ENCODE measurements at places on chromosomes 4 and X. TPM values are rescaled to one million over a fixed set of nuclear protein-coding genes. Genes with fewer than 3 reads are reported as not detected.

DNA sequence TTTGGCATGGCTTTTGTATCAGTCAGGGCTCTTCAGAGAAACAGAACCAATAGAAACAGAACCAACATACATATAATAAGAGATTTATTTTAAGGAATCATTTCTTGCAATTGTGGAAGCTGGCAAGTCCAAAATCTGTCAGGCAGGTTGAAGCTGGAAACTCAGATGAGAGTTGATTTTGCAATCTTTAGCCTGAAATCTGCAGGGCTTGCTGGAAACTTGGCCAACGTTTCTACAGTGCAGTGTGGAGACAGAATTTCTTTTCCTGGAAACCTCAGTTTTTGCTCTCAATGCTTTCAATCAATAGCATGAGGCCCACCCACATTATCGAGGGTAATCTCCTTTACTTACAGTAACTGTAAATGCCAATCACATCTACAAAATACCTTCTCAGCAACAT, 45.4 kb downstream of the COMMD8 start:
- no peak for DNase-seq

GRCh38 chrX:17086317-17086716, 139.9 kb downstream of the REPS2 start:
- no peak for DNase-seq

- DNase-seq: no peak
Observed at GRCh38 chr4:41934514-41934900, 722 bp upstream of the TMEM33 start.

DNA sequence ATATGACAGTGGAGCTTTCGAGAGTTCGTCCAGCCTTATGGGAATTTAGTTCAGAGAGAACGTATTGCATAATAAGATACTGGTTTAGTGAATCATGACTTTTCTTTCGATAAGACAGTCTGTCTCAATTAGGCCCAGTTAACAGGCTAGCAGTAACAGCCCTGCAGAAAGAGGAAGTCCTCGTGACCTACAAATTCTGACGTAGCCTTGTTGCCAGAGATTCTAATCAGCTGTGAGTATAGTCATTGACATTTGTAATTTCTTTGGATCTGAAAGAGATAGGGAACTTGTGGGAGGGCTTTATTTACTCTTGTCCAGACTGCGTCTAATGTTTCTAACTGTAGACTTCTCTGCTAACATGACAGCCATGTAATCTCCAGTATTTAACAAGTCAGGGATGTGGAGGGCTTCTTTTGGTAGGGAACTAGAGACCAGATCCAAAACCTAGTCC, 15.8 kb downstream of the ART3 start:
- DNase-seq: no peak

- DNase-seq: no peak
Observed at GRCh38 chrX:16853537-16853936, 16.6 kb downstream of the RBBP7 start.

- no peak for DNase-seq
Observed at GRCh38 chr4:113328514-113328913, 279.1 kb downstream of the ANK2 start.

RNF128 gene
- total RNA-seq: 62.7 TPM

CT45A5 gene
- not detected for total RNA-seq

Measured in thyroid gland (tissue), 4 donors.